ENCODE measurements at places on chromosomes 11 and 22.
A peak's percentile ranks its signal among the peaks of the same experiment; 100 is the strongest.

- no peak for DNase-seq
Measured at GRCh38 chr11:76225122-76225611, 18.9 kb upstream of the WNT11 start.

- DNase-seq: no peak
Measured at GRCh38 chr11:3879216-3879966, 23.9 kb downstream of the STIM1 start.

DNA sequence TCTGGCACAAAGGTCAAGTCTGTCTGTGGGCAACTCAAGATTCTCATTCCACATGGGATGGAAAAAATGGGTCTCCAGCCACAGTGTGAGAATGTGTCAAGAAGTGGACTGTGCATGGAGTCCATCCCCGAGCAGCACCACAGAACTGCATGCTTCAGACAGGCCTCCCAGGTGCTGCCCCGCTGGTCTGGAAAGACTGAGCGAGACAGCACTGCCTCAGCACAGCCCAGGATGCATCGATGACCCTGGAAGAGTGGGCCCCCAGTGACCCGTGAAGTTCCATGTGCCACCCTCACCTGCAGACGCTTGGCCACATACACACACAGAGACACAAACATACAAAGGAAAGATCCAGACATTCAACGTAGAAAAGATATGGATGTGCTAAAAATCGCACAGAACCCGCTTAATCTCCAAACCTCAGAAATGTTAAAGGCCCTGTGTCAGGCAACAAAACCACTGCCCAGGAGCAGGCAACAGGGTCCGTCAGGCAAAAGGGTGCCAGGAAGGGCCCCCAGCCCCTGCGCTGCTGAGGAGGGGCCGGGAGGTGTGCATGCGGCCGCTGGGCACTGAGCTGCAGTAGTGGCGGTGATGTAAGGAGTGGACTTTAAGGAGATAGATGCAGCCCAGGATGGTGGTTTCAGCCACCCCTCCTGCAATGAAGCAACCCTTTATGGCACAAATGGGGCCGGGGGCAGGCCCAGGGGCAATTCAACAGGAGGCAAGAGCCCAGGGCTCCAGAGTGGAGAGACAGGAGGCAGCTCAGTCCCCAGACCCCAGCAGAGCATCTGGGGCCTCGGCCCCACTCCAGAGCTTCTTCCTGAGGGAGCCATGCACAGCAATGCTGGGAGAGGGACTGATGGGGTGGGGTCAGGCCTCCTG lies 84.7 kb downstream of the DGCR2 start:
- DNase-seq: peak; percentile 4

DNA sequence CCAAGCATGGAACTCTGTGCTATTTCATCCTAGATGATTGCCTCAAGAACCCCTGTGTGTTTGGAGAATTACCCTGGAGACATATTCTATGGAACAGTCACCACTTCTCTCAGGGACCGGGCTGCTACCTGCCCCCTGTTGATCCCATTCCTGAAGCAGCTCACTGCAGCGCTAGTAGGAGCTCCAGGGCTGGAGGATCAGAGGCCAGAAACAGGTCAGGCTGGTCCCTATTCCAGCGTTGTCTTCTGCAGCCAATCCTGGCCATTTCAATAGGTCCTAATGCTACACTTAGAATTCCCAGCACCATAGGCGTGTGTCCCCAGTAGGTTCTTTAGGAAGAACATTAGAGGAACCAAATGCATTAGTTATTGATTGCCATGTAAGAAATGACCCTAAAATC lies 48.9 kb downstream of the BTG4 start:
- DNase-seq: no peak

- no peak for DNase-seq
Measured at GRCh38 chr11:68695531-68695930, 11.2 kb downstream of the GAL start.
